AG08395 (cell line): ENCODE measurements at places on chromosomes 6 and 20.
A peak's percentile ranks its signal among the peaks of the same experiment; 100 is the strongest.

DNA sequence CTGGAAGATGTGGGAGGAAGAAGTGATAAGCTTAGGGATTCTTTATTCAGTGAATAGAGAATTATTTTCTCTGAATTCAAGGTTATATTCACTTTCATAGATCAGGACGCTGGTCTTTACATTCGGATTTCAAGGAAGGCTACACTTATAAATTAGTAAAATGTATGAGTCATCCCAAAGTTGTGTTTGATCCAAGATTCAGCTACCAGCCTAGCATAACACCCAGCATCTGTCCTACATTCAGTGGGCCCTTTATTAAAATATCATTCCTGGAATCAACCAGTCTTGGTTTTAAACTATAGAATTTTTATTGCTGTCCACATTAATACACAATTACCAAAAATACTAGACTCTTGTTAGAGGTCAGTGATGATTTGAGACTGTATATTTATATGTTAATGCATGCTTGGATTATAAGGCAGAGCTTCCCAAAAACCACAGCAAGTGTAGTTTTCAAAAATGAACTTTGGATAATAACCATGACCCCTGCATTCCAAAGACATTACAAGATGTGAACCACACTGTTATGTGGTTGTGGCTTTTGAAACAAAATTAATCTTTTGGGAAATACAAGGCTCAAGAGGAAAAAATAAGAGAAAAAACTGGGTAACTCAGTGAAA is 210.7 kb upstream of the CNR1 start:
- DNase-seq: peak; percentile 70

DNA sequence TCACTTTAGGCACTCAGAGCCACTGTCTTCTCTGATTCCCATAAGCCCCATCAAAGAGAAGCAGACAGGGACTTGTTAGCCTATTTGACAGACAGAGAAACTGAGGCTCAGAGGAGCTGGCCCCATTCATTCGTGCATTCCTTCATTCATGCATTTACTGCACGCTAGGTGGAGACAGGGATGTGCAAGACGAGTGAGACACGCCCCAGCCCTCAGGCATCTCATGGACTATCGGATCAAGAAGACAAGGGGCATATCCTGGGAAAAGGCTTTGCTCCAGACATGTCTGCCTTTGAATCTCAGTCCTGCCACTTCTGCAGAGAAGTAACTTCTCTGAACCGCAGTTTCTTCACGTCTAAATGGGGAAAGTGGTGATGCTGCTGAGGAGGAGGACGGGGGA is 54.1 kb downstream of the BPIFB1 start:
- no peak for DNase-seq

DNA sequence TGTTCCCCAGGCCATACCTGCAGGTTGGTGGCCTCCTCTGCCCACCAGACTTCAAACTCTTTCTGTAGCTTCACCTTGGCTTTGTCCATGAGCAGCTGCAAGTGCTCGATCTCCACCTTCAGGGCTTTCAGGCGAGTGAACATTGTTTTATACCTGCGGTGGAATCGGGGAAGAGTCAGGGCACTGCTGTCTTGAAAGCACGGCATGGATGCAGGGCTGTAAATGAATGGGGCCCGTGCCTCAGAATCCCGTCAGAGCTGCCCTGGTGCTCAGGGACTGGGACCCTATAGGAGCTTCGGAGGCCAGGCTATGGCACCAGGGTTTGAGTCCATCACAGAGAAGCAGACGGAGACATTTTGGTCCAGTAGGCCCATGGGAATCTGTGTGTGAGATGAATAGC is 37.9 kb upstream of the KCNK16 start:
- no peak for DNase-seq

- DNase-seq: no peak
These were observed 7.2 kb downstream of the ACSS1 start for GRCh38 chr20:25050501-25051350.

- DNase-seq: no peak
These were observed 48.6 kb upstream of the SLC16A10 start for GRCh38 chr6:111038534-111039252.

DNA sequence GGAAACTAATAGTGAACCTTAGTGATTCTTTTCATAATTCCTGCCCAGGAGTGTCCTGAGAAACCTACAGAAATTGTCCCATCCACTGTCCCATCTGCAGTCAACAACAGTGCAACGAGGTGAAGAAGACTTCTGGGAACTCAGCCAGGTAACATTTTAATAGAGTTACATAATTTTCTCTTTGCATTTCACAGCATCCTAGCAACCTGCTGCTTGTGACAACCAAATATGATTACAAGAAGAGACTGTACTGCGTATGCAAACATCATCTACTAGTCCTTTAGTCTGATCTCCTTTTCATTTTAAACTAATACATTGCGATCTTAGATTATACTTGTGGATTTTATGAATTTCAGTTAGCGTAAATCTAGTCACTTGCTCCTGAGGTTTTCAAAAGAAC is 951.6 kb downstream of the TFAP2A start:
- DNase-seq: no peak

DNA sequence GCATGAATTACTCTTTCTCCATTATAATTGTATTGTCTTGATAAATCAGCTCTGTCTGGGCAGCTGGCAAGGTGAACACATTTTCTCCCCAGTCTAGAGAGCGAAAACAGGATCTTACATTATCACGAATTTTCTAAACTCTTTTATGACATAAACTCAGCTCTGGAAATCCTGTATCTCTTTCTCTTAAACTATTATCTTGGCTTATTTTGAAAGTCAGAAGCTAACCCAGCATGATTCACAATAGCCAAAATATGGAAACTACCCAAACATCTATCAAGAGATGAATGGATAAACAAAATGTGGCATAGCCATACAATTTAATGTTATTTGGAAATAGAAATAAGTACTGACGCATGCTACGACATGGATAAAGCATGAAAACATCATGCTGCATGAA is 25.9 kb upstream of the AGPAT4 start:
- DNase-seq: no peak

DNA sequence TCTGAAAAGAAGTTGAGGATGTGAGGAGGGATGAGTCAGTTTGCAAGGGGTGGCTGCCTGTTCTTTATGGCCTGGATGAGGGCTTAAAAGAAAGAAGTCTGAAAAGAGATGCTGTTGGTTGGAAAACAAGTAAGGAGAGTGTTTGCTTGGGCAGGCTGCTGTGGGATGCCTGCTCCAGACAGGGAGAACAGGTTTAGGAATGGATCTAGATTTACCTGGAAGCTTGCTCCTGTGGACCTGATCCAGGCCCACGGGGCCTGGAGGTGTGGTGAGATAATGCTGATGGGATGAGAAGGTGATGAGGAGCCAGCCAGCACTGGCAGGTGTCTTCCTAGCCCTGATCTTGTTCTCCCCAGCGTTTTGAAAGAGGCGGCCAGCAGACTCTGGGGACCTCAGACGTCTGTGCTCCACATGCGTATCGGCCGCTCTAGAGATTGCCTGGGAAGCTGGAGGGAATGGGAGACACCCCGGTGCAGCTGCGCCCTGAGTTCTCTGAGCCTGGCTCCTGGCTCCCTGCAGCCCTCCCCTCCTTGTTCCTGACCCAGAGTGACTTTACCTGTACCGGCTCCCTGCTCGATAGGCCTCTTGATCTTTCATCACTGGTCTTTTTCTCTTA is 331.3 kb downstream of the ZFAND3 start:
- DNase-seq: no peak

- DNase-seq: no peak
These were observed 35.1 kb downstream of the RBM38 start for GRCh38 chr20:57426271-57426689.

DNA sequence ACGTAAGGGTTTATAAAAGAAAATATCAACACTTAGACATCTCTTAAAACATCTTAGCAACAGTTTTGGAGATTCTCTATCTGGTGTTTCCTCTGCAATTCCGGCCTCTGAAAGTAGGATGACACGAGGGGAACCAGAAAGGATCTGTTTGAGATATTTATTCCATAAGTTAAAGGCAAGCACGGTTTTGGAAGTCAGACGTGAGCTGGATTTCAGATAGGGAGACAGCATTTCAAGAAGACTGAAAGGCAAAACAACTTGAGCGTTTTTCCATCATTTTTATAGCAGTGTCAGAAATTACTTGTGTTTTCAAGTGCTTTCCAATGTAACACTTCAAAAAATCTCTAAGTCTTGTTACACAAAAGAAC is 52.9 kb upstream of the BTN3A2 start:
- no peak for DNase-seq

DNA sequence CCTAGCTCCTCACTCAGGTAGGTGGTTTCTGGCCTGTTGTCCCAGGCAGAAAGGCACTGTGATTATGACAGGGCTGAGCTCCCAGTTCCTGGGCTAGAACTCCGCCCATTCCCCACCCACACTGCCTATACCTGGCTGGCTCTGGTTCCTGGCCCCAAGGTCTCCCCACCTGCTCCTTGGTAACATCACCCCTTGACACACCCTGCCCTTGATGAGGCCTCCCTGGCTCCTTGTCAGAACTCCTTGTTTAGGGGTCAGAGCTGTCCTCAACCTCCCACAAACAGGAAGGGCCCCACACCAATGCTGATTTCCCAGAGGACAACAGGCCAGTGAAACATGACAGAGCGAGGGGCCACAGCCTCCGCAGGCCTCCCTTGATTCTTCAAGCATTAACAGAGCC is 15.5 kb upstream of the MYMX start:
- no peak for DNase-seq

GRCh38 chr6:163416557-163417253 is 2.2 kb downstream of the QKI start:
- peak; percentile 69 for DNase-seq

GRCh38 chr6:137738931-137739504 is 128.0 kb upstream of the TNFAIP3 start:
- no peak for DNase-seq

DNA sequence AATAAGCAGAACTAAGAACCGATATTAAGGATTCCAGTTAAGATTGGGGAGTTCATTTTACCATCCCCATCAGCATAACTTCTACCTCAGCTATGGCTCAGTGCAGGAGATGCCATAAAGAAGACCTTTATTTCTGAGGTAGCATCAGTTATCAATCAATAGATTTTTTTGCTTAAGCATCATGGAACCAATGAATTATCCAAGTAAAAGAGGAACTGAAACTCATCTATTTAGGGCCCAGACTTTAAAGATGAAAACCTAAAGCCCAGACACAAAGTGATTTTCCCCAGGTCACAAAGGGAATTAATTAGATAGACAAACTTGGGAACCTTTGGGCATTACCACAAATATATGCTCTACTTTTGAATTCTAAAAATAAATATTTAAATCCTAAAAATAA is 59.2 kb upstream of the TINAG start:
- no peak for DNase-seq

GRCh38 chr6:79622364-79622763 is 8.8 kb upstream of the SH3BGRL2 start:
- DNase-seq: no peak

DNA sequence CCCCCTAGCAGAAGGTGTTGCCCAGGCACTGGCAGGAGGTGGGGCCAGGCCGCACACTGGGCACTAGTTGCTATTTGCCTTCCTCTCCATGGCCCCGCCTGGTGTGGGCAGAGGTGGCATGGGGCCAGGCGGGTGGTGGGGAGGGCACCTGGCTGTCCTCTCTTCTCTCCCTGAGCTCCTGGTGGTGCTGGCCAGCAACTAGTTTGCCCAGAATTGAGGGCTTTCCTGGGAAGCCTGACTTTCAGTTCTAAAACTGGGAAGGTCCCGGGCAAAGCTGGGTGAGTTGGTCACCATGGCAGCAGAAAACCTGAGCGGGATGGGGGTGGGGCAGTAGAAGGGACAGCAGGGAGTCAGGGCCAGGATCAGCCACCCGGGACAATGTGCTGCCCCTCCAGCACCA is 48.2 kb downstream of the RBM38 start:
- no peak for DNase-seq

DNA sequence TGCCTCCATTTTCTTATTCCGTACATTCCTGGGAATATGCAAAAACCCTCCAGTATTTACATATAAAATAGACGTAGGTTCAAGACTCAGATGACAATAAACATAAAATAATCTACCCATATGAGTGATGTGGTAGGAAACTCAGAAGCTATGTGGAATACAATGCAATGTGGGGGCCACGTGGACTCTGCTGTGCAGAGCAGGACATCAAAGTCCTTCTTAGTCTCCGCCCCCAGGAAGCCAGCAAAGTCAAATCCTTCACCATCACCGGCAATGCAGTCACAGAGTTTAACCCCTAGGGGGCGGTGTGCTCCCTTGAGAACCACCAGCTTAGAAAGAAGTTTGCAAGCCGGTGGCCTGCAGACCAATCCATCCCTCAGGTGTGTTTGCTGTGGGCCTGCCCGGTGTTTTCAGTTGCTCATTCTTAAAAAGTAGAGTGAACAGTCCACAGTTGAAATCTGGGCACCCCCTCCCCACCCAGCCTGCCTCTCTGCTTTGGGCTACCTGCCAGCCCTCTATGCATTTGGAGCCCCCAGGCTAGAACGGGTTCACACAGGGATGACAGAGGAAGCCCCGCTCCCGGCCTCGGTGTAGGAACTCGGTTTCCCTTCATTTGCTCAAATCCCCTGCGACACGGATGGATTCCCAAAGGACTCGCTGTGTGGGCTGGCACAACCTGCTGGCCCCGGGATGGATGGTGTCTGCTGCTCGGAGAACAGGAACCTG is 59.9 kb downstream of the SULF2 start:
- DNase-seq: peak; percentile 88

- DNase-seq: no peak
These were observed 60.8 kb downstream of the TTI1 start for GRCh38 chr20:37972256-37973058.

DNA sequence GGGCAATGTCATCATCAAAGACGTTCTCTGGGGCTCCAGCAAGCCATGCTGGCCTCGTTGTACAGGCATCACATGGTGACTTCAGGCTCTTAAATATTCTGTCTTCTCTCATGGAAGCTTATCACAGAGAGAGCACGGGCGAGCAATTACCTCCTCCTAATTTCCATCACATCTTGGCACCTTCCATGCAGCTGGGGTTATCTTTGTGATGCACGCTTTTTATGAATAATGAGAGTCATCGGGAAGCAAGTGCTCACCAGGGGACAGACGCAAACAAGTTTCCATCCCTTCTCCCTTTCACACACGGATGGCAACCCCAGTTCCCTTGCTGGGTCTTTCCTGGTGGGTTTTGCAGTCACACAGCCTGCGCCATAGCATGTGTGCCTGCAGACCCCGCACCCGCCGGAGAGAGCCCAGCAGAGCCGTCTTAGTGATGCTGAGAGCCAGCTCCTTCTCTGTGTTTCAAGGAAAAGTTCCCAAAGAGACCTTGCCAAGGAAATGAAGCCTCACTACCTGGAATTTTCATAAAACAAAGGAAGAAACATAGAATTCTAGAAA is 116.3 kb upstream of the AFDN start:
- no peak for DNase-seq
